Activated CD4-positive, alpha-beta T cell treated with anti-CD3 and anti-CD28 coated beads, Interleukin-2, amount 10 ng/mL, durations not matched to agents 7 days and 5 days (primary cell): ENCODE measurements at places on chromosomes 7 and 10. TPM values are rescaled to one million over a fixed set of nuclear protein-coding genes. Genes with fewer than 3 reads are reported as not detected.

GRCh38 chr10:108905821-108906220 lies 1017.5 kb downstream of the XPNPEP1 start:
- DNase-seq, result no peak
- H3K36me3 ChIP-seq, result no peaks in the 10 kb centered on the region
- H3K27me3 ChIP-seq, result no peaks in the 10 kb centered on the region
- H3K4me3 ChIP-seq, result no peak overlapping the region
- H3K27ac ChIP-seq, result no peak overlapping the region

- peaks cover 43% of the 10 kb centered on the region for H3K36me3 ChIP-seq
- H3K27me3 ChIP-seq, result no peaks in the 10 kb centered on the region
- H3K4me3 ChIP-seq, result no peak overlapping the region
- DNase-seq, result no peak
- no peak overlapping the region for H3K27ac ChIP-seq
- H3K4me1 ChIP-seq, result no peaks in the 10 kb centered on the region
Measured at GRCh38 chr10:87054373-87055295, 34.5 kb downstream of the FAM25A start.

DNA sequence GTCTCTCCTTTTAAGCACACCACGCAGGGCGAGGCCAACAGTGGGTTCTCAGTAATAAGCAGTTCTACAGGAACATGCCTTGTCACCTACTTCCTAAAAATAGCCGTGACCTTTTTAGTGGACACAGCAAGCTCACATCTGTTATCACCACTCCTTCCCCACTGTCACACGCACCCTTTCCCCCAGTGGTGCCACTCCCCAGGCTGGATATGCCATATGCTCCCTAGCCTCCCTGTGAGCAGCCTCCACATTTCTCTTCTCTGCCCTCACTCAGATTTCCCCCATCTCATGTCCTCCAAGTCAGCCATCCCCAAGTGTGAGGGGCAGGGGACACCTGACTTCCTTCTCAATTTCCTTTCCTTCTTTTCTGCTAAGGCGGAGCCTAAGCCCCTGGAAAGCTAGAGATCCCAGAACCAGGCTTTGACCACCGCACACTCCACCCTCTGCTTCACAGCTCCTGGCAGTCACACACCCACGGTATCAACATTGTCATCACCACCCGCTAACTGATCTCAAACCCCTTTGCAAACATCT lies 3.7 kb downstream of the ANXA11 start:
- peak overlapping the region; percentile 88 for H3K27ac ChIP-seq
- peak overlapping the region; percentile 50 for H3K4me3 ChIP-seq
- no peaks in the 10 kb centered on the region for H3K27me3 ChIP-seq
- peaks cover 31% of the 10 kb centered on the region for H3K36me3 ChIP-seq

DNA sequence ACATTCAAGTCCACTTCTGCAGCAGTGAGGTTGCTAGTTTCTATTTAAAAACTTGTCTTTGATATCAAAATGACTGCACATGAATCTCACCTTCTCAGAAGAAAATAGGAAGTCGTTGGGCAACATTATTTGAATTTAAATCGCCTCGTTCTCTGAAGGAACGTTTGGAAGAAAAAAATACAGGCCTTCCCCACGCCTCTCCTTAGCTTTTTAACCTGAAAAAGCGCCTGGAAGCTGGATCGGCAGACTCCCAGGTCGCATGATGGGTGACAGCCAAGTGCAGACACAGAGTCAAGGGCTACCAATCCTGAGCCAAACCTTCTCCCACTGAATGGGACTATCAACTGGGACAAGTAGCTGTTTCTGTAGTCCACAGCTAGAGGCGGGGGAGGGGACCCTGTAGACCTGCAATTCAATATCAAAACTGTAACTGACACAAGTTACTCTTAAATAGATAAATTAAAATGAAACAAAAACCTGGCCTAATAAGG lies 2.2 kb downstream of the FAM53B start:
- H3K4me3 ChIP-seq, result peak overlapping the region; percentile 98
- DNase-seq, result peak; percentile 41
- H3K27ac ChIP-seq, result peak overlapping the region; percentile 54
- peaks cover 70% of the 10 kb centered on the region for H3K4me1 ChIP-seq
- H3K36me3 ChIP-seq, result peaks cover 22% of the 10 kb centered on the region

DNA sequence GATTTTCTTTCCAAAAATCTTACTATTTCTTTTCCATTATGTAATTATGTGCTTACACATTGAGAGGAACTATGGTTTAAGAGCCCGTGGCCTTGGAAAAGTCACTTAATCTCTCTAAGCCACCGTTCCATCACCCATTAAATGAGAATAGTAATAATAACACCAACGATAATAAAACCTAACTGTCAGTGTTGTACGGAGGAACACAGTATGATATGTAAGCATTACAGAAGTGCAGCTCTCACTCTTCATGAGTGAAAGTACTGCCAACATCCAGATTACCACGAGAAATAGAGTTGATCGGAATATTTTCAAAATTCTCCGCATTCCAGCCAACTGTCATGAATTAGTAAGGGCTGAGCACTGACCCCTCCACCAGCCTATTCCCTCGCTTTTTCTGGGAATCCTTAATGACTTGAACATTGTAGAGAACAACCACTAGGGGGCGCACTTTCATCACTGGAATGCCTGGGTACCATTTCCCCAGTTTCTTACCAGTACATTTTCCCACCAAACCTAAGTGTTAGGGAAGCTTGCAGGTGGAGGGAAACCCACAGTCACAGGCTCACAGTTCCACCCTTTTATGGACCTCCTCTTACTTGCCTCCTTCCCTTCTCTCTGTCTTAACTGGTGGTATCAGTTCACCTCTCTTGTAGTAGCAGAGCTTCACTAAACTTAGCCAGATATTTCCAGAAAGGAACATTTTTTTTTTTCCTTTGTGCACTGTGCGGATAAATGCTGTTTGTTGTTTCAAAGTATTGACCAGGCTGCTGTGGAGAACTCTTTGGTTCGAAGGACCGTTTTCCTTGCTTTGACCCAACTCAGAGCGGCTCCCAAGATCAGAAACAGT lies 27.8 kb downstream of the NKX2-3 start:
- no peaks in the 10 kb centered on the region for H3K36me3 ChIP-seq
- H3K27me3 ChIP-seq, result peaks cover 19% of the 10 kb centered on the region
- no peak overlapping the region for H3K27ac ChIP-seq
- peak; percentile 61 for DNase-seq
- H3K4me3 ChIP-seq, result no peak overlapping the region
- peaks cover 9% of the 10 kb centered on the region for H3K4me1 ChIP-seq

The ARPC1A gene
- 56.8 TPM for total RNA-seq

The DLX5 gene
- not detected for total RNA-seq

- DNase-seq, result no peak
- no peaks in the 10 kb centered on the region for H3K36me3 ChIP-seq
- no peak overlapping the region for H3K27ac ChIP-seq
- H3K27me3 ChIP-seq, result no peaks in the 10 kb centered on the region
- H3K4me1 ChIP-seq, result peaks cover 10% of the 10 kb centered on the region
Measured at GRCh38 chr7:5476001-5476400, 52.4 kb upstream of the TNRC18 start.

DNA sequence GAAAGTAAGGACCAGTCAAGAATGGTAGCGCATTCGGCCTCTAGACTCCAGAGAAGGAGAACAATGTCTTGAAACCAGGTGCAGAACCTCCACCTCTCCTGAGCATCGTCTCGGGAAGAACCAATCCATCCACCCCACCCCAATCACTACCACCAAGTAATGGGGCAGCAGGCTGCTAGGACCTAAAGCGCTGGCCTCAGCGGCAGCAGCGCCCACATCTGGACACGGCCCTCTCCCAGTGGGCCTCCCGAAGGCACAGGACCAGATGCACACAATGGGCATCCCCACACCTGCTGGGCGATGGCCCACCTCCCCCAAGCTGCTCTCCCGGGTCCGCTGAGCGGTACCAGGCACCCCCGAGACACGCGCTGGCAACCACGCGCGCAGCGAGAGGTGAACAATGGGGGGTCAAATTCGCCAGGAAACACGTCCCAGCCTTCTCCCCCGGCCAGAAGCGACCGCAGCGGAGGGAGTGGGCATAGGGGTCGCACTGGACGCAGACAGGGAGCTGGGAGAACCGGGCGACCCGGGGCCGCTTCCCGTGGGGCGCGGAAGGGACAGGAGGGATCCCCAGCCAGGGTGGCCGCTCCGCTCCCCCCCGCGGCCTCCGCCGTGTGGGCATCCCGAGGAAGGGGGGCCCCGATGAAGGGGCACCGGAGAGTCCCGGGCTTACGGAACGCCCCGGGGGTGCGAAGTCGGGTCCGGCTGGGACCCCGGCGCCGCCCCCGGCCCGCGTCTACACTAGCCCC lies 506 bp downstream of the CTTNBP2 start:
- no peak overlapping the region for H3K4me3 ChIP-seq
- no peak overlapping the region for H3K27ac ChIP-seq
- H3K36me3 ChIP-seq, result no peaks in the 10 kb centered on the region
- H3K27me3 ChIP-seq, result peaks cover 51% of the 10 kb centered on the region
- no peak for DNase-seq

The SLC29A4 gene
- total RNA-seq, result 0.50 TPM

GRCh38 chr7:73817121-73817520 lies 13.7 kb upstream of the CLDN4 start:
- DNase-seq, result no peak
- peaks cover 8% of the 10 kb centered on the region for H3K27me3 ChIP-seq
- H3K4me3 ChIP-seq, result no peak overlapping the region
- H3K4me1 ChIP-seq, result no peaks in the 10 kb centered on the region
- no peaks in the 10 kb centered on the region for H3K36me3 ChIP-seq

DNA sequence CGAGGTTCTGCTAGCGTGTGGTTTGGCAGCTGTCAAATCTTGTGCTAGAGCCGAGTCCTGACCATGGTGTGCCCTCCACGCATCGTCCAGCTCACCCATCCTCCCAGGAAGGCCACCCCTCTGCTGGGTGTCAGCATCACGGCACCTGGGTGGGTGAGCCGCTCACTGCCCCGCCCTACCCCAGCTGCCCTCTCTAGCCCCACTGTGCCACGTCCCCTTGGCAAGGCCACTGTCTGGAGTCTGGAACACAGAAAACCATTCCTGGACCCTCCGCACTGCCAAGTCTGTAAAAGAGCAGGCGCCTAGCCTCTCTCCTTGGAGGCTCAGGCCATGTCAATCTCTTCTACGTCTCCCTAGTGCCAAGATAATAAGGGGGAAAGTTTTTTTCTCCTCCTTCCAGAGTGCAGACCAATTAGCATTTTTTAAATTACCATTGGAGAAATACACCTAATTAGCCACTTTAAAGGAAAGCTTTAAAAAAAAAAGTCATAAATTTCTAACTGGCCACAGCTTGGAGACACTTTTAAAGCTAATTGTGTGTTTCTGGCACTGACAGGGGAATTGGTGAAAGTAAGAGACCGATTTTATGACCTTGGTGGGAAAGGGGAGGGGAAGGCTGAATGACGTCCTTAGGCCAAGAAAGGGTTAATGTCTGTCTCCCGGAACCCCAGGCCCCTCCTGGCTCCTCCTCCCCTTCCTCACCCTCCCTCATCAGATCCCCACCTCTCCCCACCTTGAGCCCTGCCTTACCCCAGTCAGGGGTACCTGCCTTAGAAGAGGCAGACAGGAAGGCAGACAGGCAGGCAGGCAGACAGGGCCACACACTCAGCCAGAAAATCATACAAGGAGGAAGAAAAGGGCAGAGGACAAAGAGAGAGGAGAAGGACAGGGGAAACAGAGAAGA lies 151.2 kb downstream of the PLXNA4 start:
- H3K36me3 ChIP-seq, result peaks cover 36% of the 10 kb centered on the region
- no peak for DNase-seq
- peaks cover 31% of the 10 kb centered on the region for H3K27me3 ChIP-seq
- H3K4me1 ChIP-seq, result peaks cover 49% of the 10 kb centered on the region

The CREM gene
- 51.6 TPM for total RNA-seq

The ABCB4 gene
- total RNA-seq, result not detected

The METTL27 gene
- 1.9 TPM for total RNA-seq

DNA sequence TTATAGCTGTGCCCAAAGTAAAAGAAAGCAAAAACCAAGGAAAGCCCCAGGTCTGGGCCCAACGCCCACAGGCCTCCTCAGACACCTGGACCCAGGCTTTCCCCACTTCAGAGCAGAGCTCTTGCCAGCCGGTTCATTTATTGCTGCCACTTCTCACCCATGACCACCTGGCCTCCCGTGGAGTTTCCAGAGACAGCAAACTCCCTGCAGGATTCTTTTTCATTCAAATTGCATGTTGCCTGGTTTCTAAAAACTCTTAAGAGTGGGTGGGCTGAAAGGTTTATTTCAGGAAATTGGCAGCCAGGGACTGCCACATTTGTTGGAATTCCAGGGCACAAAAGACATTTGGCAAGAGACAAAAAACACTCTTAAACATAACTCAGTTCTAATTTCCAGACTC lies 4.7 kb downstream of the VOPP1 start:
- no peaks in the 10 kb centered on the region for H3K27me3 ChIP-seq
- DNase-seq, result no peak
- H3K4me3 ChIP-seq, result no peak overlapping the region
- peak overlapping the region; percentile 57 for H3K27ac ChIP-seq
- H3K4me1 ChIP-seq, result peaks cover 67% of the 10 kb centered on the region

The TMEM140 gene
- 25.3 TPM for total RNA-seq

The PRSS1 gene
- total RNA-seq, result not detected

The PRR15 gene
- total RNA-seq, result not detected

- no peaks in the 10 kb centered on the region for H3K27me3 ChIP-seq
- peaks cover 6% of the 10 kb centered on the region for H3K36me3 ChIP-seq
- no peak for DNase-seq
- peaks cover 45% of the 10 kb centered on the region for H3K4me1 ChIP-seq
Measured at GRCh38 chr7:128739990-128740682, 977 bp downstream of the CALU start.

GRCh38 chr7:145729691-145730090 lies 386.9 kb upstream of the CNTNAP2 start:
- no peaks in the 10 kb centered on the region for H3K27me3 ChIP-seq
- H3K4me3 ChIP-seq, result no peak overlapping the region
- no peaks in the 10 kb centered on the region for H3K36me3 ChIP-seq
- no peaks in the 10 kb centered on the region for H3K4me1 ChIP-seq
- no peak overlapping the region for H3K27ac ChIP-seq

GRCh38 chr10:78672918-78673317 lies 395.8 kb upstream of the ZMIZ1 start:
- no peak overlapping the region for H3K27ac ChIP-seq
- no peak for DNase-seq
- H3K4me3 ChIP-seq, result no peak overlapping the region
- H3K27me3 ChIP-seq, result peaks cover 27% of the 10 kb centered on the region

GRCh38 chr7:5230265-5231067 lies 40.4 kb downstream of the WIPI2 start:
- H3K4me1 ChIP-seq, result peaks cover 16% of the 10 kb centered on the region
- H3K27me3 ChIP-seq, result no peaks in the 10 kb centered on the region
- no peak for DNase-seq
- H3K4me3 ChIP-seq, result no peak overlapping the region
- H3K36me3 ChIP-seq, result peaks cover 35% of the 10 kb centered on the region

- no peak overlapping the region for H3K27ac ChIP-seq
- no peak for DNase-seq
- no peaks in the 10 kb centered on the region for H3K27me3 ChIP-seq
- H3K36me3 ChIP-seq, result no peaks in the 10 kb centered on the region
- no peaks in the 10 kb centered on the region for H3K4me1 ChIP-seq
- H3K4me3 ChIP-seq, result no peak overlapping the region
Measured at GRCh38 chr7:11430841-11431240, 401.2 kb downstream of the THSD7A start.

DNA sequence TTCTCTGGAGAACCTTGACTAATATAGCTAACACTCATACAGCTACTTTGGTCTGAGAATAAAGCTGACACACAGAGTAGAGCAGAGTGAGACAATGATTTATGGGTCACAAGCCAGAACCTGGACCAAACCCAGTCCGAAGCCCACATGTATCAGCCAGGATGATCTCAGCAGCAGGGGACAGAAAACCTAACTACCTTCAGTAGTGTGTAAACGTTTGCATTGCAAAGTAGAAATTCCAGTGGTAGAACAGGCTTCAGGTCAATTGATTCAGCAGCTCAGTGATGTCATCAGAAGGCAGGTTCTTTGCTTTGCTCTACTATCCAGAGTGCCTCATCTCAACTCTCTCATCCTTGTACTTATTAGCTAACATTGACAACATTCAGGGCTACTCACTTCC lies 62.5 kb upstream of the PALS2 start:
- no peaks in the 10 kb centered on the region for H3K36me3 ChIP-seq
- no peaks in the 10 kb centered on the region for H3K4me1 ChIP-seq
- H3K27me3 ChIP-seq, result peaks cover 5% of the 10 kb centered on the region
- H3K4me3 ChIP-seq, result no peak overlapping the region
- H3K27ac ChIP-seq, result no peak overlapping the region
- no peak for DNase-seq
